ENCODE measurements at places on chromosomes 1 and 21. TPM values are rescaled to one million over a fixed set of nuclear protein-coding genes. Genes with fewer than 3 reads are reported as not detected.

PLA2G5 gene
- not detected for total RNA-seq

NMNAT2 gene
- total RNA-seq, result 11.5 TPM

IGSF5 gene
- total RNA-seq, result 2.1 TPM

CSF3R gene
- total RNA-seq, result not detected

TMEM54 gene
- 17.2 TPM for total RNA-seq

CELA2A gene
- total RNA-seq, result not detected

NPHS2 gene
- not detected for total RNA-seq

KRTAP10-1 gene
- not detected for total RNA-seq

HCN3 gene
- total RNA-seq, result 5.4 TPM

MSH4 gene
- total RNA-seq, result 0.63 TPM

SPATA46 gene
- total RNA-seq, result not detected

AHCTF1 gene
- total RNA-seq, result 41.9 TPM

PAQR7 gene
- 6.3 TPM for total RNA-seq

SOD1 gene
- total RNA-seq, result 196 TPM

HES3 gene
- total RNA-seq, result 89.9 TPM

LRRC53 gene
- total RNA-seq, result not detected

PPIAL4G gene
- not detected for total RNA-seq

S100A3 gene
- total RNA-seq, result not detected

PKP1 gene
- total RNA-seq, result 0.09 TPM

LCE2A gene
- not detected for total RNA-seq

TMEM269 gene
- total RNA-seq, result 0.44 TPM

RGS8 gene
- 0.07 TPM for total RNA-seq

MMEL1 gene
- total RNA-seq, result 0.59 TPM

DIRAS3 gene
- not detected for total RNA-seq

PGLYRP4 gene
- total RNA-seq, result not detected

TNFRSF4 gene
- total RNA-seq, result 0.33 TPM

RIPPLY3 gene
- 1.7 TPM for total RNA-seq

TMEM82 gene
- 1.4 TPM for total RNA-seq

XKR8 gene
- total RNA-seq, result 17.2 TPM

ITGB2 gene
- 1.1 TPM for total RNA-seq

DMRTA2 gene
- total RNA-seq, result 0.11 TPM

S100A9 gene
- not detected for total RNA-seq

CD2 gene
- not detected for total RNA-seq

DIO1 gene
- not detected for total RNA-seq

FAM167B gene
- 2.1 TPM for total RNA-seq

GFI1 gene
- 0.11 TPM for total RNA-seq

NBPF10 gene
- total RNA-seq, result 0.50 TPM

KIF14 gene
- total RNA-seq, result 18.2 TPM

TPTE gene
- total RNA-seq, result not detected

LRRC39 gene
- total RNA-seq, result 0.37 TPM

ITLN2 gene
- total RNA-seq, result 2.4 TPM

S100A7A gene
- total RNA-seq, result not detected

CACNA1E gene
- total RNA-seq, result 0.46 TPM

KCNJ15 gene
- total RNA-seq, result not detected

CACNA1S gene
- 0.04 TPM for total RNA-seq
